ENCODE measurements at places on chromosomes 12 and 14.

DNA sequence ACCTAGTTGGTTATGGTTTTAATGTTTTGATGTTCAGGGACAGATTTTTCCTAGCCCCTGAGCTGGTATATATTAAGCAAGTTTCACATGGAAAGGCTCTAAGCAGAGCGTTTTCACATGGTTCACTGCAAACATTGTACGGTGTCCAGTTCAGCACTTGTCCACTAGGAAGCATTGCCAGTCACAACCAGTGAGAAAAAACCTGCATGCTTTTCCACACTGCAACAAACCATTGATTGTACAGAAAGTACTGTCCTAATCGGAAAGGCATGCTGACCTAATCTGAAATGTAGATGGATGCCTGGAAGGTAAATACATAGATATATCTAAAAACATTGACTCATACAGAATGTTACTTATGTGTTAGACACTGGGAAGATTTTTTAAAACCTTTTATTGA is 25.0 kb upstream of the NPAS3 start:
- no peak for DNase-seq

GRCh38 chr14:64937821-64938193 is 4.7 kb downstream of the GPX2 start:
- no peak for DNase-seq

GRCh38 chr12:28629691-28630090 is 439.4 kb downstream of the CCDC91 start:
- no peak for DNase-seq

- DNase-seq = no peak
Measured at GRCh38 chr12:7460375-7461259, 16.7 kb upstream of the CD163L1 start.

GRCh38 chr12:21607701-21608100 is 3.1 kb upstream of the GYS2 start:
- no peak for DNase-seq

GRCh38 chr14:22780105-22780679 is 13.7 kb downstream of the OXA1L start:
- no peak for DNase-seq

DNA sequence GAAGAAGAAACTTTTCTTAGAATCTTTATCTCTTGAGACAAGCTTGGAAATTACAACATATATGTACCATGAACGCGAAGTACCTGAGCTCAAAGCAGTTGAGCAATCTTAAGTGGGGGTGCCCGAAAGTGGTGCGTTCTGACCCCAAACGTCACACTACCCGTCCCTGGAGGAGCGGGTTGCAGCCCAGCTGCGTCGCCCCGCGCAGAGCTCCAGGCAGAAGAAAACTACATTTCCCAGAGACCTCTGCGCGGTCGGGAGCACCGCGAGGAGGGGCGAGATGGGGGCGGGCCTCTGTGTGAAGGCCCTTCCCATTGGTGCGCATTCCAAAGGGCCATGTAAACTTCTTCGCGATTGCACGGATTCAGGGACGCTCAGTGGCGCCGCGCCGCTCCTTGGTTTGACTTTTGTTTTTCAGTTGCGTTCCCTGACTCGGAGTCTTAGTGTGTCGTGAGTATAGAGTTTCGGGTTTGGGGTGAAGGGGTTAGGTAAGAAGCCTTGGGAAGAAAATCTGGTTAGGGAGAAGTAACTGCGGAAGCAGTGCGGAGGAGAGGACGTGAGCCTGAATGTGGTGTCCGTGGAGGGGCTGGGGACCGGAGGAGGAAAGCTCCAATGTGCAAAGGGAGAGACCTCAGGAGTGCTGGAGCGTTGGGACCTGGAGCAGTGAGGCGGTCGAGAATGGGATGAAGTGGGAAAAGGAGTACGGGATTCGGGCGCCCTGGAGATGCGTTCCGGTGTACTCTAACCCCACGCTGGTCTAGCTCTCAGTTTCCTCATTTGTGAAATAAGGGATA is at the start of gene CCDC77:
Gene CCDC77 (plus strand): TSS at position 410 of the 794 bp plus-strand sequence. CDS start 7,740 bp downstream, outside the sequence.
- no peak for DNase-seq

GRCh38 chr14:54424479-54424901 is 16.7 kb downstream of the CNIH1 start:
- DNase-seq = no peak

DNA sequence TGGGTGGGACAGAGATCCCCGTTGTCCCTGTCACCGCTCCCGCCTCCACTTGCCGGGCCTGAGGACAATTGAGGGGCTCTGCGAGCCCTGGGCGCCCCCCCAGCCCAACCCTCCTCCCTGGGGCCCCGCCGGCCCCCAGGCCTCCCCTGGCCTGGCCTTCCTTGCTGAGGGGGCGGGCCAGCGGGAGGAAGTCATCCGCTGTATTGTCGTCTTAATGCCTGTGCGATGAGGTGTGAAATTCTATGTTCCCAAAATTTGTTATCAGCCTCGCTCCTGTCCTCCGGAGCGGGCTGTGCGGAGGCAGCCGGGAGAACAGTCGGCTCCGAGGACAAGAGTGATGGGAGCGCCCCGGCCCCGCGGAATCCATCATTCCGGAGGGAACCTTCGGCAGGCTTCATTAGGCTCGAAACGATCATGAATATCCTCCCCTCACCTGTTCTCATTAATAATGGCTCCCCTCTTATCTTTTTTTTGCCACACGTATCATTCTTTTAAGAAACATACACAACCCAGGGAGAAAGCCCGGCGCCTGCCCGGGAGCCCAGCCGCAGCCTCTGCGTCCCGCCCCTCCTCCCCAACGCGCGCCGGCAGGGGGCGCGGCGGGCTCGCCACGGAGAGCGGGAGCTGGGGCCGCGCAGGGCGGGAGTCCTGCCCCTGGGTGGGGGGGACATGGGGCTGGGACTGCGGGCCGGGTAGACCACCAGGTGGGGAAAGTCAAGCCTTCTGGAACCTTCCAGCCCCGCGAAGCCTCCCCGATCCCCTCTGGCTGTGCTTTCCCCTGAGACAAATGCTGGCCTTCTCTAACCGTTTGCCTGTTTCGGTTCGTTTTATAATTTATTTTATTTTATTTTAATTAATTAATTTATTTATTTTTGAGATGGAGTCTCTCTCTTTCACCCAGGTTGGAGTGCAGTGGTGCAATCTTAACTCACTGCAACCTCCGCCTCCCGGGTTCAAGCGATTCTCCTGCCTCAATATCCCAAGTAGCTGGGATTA is 17.1 kb upstream of the DLK1 start:
- no peak for DNase-seq

GRCh38 chr14:68424443-68425172 is 368.3 kb downstream of the ZFP36L1 start:
- no peak for DNase-seq

DNA sequence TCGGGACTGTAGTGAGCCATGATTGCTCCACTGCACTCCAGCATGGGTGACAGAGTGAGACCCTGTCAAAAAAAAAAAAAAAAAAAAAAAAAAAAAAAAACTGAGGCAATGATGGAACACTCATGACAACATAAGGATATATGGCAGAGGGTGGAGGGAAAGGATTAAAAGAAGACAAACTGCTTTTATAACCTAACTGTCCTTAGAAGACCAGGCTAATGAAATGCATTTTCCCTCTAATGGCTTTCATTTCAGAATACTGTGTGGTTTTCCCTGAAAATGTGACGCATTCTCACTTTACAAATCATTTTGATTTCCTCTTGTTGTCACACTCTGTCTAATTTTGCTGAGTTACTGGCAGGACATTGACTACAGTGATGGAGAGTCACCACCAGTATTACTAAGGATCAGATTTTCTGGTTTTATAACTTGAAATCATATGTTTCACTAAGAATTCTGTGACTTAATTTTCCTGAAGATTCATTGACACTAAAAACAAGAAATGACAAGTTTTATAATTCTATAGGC is 137.6 kb upstream of the SSTR1 start:
- no peak for DNase-seq

GRCh38 chr14:101665478-101666078 is 95.9 kb upstream of the PPP2R5C start:
- peak; percentile 13 for DNase-seq

DNA sequence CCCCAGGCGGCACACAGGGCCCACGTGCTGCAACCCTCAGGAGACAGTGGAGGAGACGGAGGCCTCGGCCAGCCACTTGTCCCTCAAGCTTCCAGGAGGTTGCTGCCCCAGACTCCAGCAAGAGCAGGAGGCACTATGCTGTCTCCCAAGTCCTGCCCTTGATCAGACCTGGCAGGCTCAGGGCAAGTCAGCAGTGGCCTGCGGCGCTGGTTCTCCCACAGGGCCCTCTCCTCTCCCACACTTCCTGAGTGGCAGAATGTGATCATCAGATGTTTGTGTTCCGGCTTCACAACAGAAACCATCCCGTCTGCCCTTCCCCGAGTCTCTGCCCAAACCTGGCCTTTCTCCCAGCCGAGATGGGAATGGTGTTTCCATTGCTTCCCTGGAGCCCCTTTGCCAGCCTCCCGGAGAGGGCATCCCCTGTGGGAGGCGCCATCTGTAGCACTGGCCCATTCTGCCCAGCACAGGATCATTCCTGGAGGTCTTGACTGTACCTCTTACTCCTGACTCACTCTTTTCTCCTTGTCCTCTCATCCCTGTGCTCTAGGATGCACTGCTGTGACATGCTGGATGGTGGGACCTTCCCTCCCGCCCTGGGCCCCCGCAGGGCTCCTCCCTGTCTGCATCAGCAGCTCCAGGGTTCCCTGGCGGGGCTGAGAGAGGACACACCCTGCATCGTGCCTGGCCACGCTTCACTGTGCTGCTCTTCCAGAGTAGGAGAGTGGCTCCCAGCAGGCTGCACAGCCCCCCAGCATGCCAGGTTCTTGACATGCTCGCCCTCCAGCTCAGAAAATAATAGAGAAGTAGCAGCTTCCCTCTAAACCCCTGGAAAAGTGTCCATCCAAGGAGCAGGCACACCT is 114.7 kb upstream of the FKBP4 start:
- no peak for DNase-seq

- no peak for DNase-seq
Measured at GRCh38 chr12:48925304-48926011, at the start of gene FKBP11. Gene FKBP11 (minus strand): TSS chr12:48925492. CDS start chr12:48925428, 64 bp downstream.

DNA sequence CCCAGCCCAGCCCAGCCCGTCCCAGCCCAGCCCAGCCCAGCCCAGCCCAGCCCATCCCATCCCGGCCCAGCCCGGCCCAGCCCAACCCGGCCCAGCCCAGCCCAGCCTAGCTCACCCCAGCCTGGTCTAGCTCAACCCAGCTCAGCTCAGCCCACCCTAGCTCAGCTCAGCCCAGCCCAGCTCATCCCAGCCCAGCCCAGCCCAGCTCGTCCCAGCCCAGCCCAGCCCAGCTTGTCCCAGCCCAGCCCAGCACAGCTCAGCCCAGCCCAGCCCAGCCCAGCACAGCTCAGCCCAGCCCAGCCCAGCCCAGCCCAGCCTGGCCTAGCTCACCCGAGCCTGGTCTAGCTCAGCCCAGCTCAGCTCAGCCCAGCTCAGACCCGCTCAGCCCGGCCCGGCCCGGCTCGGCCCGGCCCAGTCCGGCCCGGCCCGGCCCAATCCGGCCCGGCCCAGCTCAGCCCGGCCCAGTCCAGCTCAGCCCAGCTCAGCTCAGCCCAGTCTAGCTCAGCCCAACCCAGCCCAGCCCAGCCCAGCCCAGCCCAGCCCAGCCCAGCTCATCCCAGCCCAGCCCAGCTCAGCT is 184.7 kb downstream of the TMEM121 start:
- no peak for DNase-seq

- peak; percentile 56 for DNase-seq
Measured at GRCh38 chr14:90632451-90632850, 183.8 kb downstream of the TTC7B start.

DNA sequence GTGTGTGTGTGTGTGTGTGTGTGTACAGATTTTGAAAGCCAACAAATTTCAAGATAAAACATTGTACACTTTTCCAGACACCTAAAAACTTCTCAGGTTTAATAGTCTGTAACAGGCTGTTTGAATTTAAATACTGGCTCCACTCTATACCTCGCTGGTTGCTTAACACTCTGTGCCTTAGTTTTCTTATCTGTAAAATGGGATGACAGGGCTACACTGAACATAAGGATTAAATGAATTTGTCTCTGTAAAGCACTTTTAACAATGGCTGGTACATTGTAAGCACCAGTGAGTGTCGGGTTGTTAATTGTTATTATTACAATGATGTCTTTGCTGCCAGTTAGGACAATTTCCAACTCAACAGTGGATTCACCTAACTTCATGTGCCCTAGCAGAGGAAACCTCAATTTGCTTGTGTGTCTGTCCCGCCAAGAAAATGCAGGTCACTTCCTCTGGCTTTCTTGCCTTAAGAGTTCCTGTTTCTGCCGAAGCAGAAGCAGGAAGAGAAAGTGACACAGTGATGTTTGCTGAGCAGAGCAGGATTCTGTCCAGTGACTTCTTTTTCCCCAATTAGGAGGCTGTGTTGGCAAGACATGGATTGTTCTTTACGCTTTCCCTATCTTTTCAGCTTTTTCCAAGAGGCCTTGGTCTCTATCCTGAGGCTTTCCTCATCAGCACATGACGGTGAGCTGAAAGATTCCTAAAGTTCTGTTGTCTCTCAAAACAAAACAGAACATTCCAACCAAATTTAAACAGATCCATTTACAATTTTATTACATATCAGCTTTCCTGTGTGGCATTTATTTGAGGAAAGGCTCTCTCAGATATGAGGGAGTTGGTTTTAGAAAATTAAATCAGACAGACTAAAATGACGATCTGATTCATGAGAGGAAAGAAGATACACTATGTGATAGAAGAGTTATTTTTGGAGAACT is 154.1 kb upstream of the ATP2B1 start:
- no peak for DNase-seq

- DNase-seq = no peak
Measured at GRCh38 chr12:121712190-121712460, 427 bp upstream of the TMEM120B start.

- no peak for DNase-seq
Measured at GRCh38 chr12:109734219-109735000, 20.8 kb downstream of the FAM222A start.

DNA sequence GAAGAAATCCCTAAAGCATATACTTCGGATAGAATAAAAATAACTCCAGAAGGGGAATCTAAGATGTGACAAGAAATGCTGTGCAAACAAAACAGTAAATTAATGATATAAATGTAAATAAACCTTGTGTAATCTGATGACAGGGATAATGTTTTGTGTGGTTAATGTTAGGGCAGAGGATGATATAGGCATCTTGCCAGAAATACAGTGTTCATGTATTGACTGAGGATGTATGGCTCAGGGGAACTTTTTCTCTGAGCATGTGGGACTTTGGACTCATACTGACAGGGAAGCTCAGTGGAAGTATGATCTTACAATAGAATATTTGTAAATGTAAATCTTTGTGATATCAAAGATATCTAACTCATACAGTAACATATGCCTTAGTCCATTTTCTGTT is 420.2 kb downstream of the TMTC2 start:
- DNase-seq = no peak

GRCh38 chr12:32727237-32727636 is 28.5 kb downstream of the YARS2 start:
- no peak for DNase-seq

DNA sequence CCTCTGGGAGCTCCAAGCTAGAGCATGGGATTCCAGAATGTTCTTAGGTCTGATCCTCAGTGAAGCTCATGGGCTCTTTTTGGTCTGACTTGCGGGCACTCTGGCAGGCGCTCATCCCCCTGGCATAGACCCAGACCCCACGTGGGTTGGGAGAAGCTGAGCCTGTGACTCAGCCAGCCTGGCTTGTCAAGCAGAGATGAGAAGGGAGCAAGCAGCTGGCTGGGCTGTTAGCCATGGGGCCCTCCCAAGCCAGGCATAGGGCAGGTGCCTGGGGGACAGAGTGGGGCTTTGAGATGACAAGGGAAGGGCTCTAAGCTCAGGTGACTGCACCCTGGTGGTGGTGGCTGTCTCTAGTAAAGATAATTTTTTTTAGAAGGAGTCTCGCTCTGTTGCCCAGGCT is 80.3 kb upstream of the NOS1 start:
- DNase-seq = peak; percentile 18
